ENCODE measurements at places on chromosomes 5 and 9.

GRCh38 chr5:113450462-113450861 is 15.7 kb upstream of the TSSK1B start:
- no peak for DNase-seq

- DNase-seq = no peak
These were observed 35.6 kb downstream of the DAB2IP start for GRCh38 chr9:121686930-121687541.

DNA sequence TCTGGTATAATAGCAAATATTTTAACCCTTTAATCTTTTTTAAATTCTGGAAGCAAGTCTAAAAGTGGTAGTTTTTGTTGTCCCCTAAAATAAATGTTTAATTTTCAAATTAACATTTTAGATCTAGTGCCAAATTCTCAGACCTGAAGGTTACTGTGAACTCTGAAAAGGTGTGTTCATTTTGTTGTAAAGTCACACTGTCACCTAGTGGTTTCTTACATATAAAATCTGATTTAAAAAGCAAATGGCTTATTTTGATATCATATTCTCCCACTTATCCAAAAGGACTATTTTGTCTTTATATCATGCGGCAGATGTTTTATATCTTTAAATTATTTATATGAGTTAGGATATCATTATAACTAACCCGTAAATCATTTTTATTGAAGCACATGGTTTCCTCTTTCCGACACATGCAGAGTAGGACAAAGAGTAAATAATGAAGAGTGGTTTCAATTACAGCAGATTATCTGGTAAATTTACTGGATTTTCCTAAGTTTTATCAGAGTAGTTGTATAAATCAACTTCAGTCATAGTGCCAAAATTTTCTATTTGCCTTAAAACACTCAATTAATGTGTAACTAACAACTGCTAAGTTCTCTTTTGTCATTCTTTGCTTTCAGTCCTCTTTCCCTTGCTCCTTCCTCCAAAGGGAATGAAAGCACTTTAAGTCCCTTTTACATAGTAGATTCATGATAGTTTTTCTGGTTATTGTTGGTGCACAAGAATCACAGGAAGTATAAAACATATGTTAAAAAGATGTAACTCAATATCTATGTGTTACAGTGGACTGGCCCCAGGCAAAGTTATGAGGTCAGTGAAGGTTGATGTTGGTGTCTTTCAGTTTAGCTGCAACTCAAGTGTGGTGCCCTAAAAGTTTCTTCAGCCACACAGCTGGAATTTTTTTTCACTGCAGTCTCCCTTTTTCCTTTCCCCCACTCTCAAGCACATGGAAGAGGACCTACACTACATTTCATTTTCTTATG is 189.6 kb downstream of the COX7C start:
- no peak for DNase-seq

DNA sequence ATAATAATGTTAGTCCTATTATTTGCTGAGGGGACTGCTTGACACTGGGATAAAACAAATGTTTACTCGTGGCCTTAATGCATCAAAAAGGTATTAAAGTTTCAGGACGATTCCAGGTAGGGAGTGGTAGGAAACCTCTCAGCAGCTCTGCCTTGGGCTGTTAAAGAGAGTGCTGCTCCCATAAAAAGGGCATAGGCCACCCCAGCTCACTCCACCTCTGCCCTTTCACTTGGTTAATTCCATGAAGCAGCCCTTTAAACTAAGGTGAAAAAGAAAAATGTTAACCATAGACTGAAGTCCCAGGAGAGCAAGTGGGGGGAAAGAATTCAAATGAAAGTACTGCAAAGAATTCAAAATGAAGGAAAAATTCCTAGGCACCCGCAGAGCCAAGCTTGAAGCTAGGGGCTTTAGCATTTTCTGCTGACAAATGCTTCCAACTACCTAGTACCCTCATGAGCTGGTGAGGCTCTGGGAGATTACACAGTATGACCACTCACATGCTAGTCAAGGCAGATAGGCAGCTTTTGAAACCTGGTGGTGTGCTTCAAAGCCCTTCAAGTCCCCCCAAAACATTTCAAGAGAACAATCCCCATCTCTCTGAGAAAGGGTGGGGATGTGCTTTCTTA is 8.5 kb downstream of the KLF9 start:
- DNase-seq = no peak

DNA sequence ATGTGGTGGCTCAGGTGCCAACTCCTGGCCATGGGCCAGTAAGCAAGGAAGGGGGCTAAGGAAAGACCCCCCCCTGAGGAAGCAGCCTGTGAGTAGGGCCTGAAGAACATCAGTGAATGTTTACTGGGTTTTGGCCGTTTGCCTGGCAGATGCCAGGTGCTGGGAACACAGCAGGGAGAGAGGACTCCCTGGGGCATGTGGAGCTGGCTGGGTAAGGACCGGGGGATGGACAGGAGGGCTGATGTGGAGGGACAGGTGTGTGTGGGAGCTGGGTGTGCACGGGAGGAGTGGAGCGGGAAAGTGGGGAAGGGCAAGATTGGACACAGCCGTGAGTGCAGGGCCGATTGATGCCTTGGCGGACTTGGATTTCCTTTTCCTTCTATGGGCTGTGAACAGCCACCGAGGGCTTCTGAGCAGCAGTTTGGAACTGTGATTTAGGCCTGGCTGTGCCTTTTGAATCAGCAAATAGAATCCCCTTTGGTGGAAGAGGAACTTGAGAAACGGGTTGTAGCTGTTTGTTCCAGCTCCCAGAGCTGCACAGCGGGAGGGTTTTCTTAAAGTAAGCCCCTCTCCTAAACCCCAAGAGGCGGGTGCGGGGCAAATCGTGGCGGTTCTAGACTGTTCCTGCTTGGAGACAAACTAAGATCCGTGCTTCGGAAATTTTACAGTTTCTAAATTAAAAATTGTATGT is 3.1 kb downstream of the HMCN2 start:
- no peak for DNase-seq

- DNase-seq = no peak
These were observed 379.4 kb downstream of the PRR16 start for GRCh38 chr5:120843390-120843980.

- DNase-seq = no peak
These were observed 412.2 kb upstream of the SLC24A2 start for GRCh38 chr9:20200991-20201431.

DNA sequence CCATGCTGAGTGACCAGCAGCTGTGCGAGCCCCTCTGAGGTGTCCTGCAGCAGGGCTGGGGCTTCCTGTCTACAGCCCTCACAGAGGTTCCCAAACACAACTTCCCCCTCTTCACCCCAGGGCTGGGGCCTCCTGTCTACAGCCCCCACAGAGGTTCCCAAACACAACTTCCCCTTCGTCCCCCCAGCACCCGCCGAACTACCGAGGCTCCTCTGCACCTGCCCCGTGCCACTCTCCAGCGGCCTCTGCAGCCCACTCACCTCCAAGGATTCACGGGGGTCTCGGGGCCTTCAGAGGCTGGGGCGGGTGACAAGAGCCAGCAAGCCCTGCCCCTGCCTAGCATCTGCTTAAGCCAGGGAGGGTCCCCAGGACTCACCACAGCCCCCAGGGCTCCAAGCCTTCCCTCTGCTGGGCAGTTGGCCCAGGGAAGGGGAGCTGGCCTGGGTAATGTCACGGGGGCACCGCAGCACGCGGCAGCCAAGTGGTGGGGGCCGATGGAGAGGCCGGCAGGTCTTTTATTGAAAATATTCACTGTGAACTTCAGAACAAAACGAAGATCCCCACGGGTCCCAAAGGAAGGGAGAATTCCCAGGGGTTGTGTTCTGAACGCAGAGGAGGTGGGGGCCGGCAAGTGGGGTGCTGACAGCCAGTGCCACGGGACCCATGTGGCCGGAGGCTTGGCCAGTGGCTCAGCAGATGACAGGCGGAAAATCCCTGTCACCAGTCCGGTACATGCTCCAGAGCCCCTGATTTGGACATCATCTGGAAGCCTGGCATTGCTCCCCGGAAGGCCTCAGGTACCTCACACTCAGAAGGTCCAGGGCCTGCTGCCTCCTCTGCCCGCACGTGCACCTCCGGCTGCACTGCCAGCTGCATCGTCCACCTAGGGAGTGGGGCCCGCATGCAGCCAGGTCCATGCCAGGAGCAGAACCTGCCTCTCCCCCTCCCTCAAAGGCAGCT is 125.3 kb downstream of the ADAMTS2 start:
- DNase-seq = no peak

All from cortex of kidney (tissue), 1 donor.